Pancreas (tissue), 10 donors: ENCODE measurements at places on chromosomes 1 and 21. TPM values are rescaled to one million over a fixed set of nuclear protein-coding genes. Genes with fewer than 3 reads are reported as not detected.

Gene NBPF8
- 12.0 TPM for polyA plus RNA-seq

Gene KCNT2
- polyA plus RNA-seq, result 0.23 TPM

GRCh38 chr1:165383067-165383466 lies 26.6 kb upstream of the LMX1A start:
- no peak for DNase-seq

Gene BTBD19
- polyA plus RNA-seq, result 4.7 TPM

Gene LRRC3
- 0.66 TPM for polyA plus RNA-seq

GRCh38 chr1:28601696-28602095 lies 9.6 kb downstream of the RAB42 start:
- no peak for DNase-seq

DNA sequence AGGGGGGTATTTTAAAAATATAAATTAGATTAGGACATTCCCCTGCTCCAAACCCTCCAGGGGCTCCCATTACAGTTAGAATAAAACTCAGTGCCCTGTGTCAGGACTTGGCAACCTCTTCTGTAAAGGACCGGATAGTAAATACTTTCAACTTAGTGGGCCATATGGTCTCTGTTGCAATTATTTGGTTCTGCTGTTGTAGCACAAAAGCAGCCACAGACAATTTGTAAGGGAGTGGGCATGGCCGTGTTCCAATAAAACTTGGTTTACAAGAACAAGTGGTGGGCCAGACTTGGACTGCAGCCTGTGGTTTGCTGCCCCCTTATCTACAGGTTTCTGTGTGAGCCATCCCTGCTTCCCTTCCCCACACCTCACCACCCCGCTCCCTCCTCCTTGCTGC lies 92.0 kb downstream of the ACTL8 start:
- no peak for DNase-seq

GRCh38 chr1:40392221-40392620 lies 18.7 kb downstream of the SMAP2 start:
- no peak for DNase-seq

Gene SMCP
- polyA plus RNA-seq, result not detected

Gene LAMB3
- polyA plus RNA-seq, result 1.4 TPM

Gene ACTN2
- 4.6 TPM for polyA plus RNA-seq

Gene MTARC2
- 15.9 TPM for polyA plus RNA-seq
